ENCODE measurements at places on chromosomes 1 and 21.
A peak's percentile ranks its signal among the peaks of the same experiment; 100 is the strongest.

DNA sequence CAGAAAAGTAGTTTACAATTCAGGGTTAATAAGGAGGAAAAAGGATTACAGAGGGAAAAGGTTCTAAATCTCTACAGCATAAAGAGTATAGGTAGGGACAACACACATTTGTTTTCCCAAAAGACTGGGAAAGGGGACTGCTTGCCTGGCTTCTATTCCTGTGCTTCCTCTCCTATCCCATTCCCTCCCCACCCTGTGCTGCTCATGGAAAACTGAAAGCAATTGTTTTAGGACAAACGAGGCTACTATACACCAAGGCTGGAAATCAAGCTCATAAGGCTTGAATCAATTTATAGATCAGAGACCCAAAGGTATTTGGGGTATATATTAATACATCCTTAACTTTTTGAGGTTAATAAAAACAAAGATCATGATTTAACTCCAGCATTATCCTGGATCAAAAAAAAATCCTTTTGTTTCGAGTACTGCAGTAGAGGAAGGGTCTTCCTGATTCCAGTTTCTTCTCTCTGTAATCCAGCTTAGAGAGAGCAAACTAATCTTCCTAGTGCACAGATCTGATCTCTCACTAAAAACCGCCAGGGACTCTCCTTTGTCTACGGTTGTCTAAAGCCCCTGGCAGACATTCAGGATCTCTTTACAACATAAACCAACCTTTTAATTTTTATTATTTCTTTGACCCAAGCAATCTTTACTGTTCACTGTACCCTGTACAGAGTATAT is 37.4 kb upstream of the A3GALT2 start:
- no peak for DNase-seq
- no peaks in the 10 kb centered on the region for H3K36me3 ChIP-seq
- peaks cover 45% of the 10 kb centered on the region for H3K4me1 ChIP-seq
- no peaks in the 10 kb centered on the region for H3K27me3 ChIP-seq
- no peak overlapping the region for H3K27ac ChIP-seq

DNA sequence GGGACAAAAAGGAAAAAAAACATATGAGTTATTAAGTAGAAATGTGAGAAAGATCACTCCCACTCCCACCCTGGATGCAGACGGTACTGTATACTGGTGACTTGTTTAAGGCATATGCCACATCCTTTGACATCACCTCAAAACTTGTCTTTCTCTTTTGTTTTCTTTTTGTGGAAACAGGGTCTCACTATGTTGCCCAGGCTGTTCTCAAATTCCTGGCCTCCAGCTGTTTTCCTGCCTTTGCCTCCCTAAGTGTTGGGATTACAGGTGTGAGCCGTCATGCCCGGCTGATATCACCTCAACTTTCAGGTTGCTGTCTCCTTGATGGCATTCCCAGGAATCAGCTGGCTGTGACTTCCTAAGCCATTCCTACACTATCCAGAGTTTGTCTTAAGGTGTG is 18.4 kb upstream of the KHDRBS1 start:
- no peaks in the 10 kb centered on the region for H3K4me1 ChIP-seq
- no peaks in the 10 kb centered on the region for H3K27me3 ChIP-seq

DNA sequence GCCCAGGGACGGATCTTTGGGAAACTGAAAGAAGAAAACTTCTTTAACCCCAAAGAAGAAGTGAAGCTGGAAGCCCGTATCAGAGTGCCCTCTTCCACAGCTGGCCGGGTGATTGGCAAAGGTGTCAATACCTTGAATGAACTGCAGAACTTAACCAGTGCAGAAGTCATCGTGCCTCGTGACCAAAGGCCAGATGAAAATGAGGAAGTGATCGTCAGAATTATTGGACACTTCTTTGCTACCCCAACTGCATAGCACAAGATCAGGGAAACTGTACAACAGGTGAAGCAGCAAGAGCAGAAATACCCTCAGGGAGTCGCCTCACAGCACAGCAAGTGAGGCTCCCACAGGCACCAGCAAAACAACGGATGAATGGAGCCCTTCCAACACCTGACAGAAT is 114.0 kb downstream of the NBPF12 start:
- H3K4me3 ChIP-seq = no peak overlapping the region
- H3K27me3 ChIP-seq = no peaks in the 10 kb centered on the region
- no peaks in the 10 kb centered on the region for H3K4me1 ChIP-seq
- no peak for DNase-seq
- H3K27ac ChIP-seq = no peak overlapping the region

DNA sequence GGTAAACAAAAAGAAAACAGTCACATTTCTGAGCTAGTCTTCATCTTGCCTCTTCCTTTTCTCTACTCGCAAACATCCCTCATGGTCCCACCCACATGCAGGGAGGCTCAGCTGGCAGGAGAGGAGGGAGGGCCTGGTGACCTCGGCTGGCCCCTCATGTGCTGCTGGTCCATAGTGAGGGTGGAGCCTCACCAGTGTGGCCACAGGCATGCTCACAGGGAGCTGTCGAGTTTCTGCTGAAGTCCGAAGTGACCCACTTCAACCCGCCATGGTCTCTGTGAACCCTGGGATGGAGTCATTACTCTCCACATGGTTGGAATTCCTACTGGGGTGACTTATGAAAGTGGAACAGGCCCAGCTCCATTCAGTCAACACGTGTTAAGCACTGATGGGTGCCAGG is 253.4 kb downstream of the RHOU start:
- no peaks in the 10 kb centered on the region for H3K36me3 ChIP-seq
- H3K4me3 ChIP-seq = no peak overlapping the region
- no peak for DNase-seq
- H3K27ac ChIP-seq = no peak overlapping the region
- H3K27me3 ChIP-seq = no peaks in the 10 kb centered on the region

DNA sequence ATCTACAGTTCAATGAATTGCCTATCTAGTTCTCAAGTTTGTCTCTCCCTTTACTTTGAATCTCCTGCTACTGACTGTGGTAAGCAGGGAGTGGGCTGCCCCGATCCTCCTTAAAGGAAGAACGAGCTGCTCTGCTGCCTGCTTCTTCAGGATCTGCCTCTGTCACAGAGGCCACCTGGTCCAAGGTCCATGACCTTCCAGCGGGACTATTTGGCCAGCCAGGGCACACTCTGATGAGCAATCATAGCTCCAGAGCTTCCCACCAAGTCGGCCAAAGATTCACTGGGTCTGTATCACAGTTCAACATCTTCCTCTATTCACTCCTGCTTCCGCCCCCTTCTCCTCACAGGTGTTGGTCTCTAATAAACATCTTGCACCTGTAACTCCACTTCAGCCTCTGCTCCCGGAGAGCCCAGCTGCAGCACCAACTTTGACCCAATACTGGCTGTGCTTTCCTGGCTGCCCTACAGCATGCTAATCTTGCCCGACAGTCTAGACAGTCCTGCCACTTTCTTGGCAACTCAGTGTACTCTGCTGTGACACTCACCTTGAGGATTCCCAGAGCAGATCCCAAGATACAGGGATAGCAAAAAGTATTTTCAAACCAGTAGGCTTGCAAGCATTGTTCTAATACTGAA is 16.9 kb upstream of the MAP10 start:
- no peak overlapping the region for H3K4me3 ChIP-seq
- DNase-seq = no peak
- no peaks in the 10 kb centered on the region for H3K36me3 ChIP-seq

DNA sequence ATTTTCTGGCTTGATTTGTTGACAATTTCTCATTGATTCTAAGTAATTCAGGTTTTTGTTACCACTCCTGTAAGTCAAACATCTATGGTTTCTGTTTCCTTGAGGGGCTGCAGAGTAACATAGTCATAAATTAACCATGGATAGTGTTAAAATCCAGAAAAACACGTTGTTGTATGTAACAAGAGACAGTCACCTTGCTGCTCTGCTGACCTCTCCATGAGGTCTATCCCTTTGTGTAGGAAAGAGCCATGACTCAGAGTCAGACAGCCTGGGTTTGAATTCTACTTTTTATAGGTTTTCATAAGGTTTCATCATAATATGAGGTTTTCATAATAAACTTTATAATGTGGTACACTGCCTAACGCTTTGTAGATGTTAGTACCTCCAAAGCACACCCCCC is 27.6 kb upstream of the NBL1 start:
- H3K27me3 ChIP-seq = no peaks in the 10 kb centered on the region
- H3K4me1 ChIP-seq = peaks cover 9% of the 10 kb centered on the region
- no peak for DNase-seq
- peaks cover 8% of the 10 kb centered on the region for H3K36me3 ChIP-seq
- no peak overlapping the region for H3K4me3 ChIP-seq
- no peak overlapping the region for H3K27ac ChIP-seq

DNA sequence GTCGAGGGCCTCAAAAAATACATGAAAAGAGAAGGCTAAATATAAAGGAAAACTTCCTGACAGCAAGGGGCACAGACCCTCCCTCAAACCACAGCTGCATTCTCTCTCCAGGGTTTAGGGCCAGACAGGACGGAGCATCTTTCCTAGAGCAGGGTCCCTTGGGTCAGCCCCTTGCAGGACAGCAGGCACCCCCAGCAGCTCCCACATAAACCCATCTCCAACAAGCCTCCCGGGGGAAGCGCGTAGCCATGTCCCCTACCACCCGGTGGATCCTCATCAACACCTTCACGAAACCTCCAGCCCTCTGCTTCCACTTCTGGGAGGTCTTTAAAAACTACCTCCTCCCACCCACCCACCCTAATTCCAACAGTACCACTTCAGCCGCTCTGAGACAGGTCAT is 59.5 kb downstream of the CD46 start:
- no peak overlapping the region for H3K4me3 ChIP-seq
- no peak for DNase-seq
- H3K4me1 ChIP-seq = no peaks in the 10 kb centered on the region
- H3K36me3 ChIP-seq = peaks cover 98% of the 10 kb centered on the region
- H3K27ac ChIP-seq = no peak overlapping the region

- H3K4me3 ChIP-seq = no peak overlapping the region
- no peak overlapping the region for H3K27ac ChIP-seq
- H3K4me1 ChIP-seq = peaks cover 5% of the 10 kb centered on the region
- H3K36me3 ChIP-seq = peaks cover 5% of the 10 kb centered on the region
- peaks cover 59% of the 10 kb centered on the region for H3K27me3 ChIP-seq
These were observed 2.1 kb upstream of the ATXN7L2 start for GRCh38 chr1:109481646-109482045.

GRCh38 chr21:26490771-26491170 is 82.3 kb downstream of the CYYR1 start:
- no peak for DNase-seq
- no peak overlapping the region for H3K4me3 ChIP-seq
- no peaks in the 10 kb centered on the region for H3K36me3 ChIP-seq
- H3K27me3 ChIP-seq = no peaks in the 10 kb centered on the region

DNA sequence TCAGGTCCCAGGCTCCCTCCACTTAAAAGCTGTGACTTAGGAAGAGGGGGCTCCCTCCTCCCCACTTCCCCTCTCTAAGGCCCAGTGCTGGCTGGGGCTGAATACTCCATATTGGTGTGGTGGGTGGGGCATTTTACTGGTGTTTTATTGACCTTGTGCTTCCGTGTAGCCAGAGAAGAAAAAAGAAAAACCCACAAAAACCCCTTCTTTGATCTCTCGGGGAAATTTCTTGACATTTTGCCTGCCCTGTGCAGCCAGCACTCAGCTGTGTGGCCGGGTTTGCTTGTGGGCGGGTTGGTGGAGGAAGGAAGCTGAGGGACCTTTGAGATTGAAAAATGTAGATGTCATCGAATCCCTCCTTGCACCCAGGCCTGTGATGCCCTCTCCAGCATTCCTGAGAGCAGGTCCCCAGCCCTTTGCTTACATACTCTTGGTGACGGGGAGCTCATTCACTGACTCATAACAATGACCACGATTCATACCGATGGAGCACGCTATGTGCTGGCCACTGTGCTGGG is 24.8 kb downstream of the TNFRSF8 start:
- H3K27ac ChIP-seq = no peak overlapping the region
- no peaks in the 10 kb centered on the region for H3K27me3 ChIP-seq
- peaks cover 19% of the 10 kb centered on the region for H3K4me1 ChIP-seq
- H3K4me3 ChIP-seq = no peak overlapping the region

DNA sequence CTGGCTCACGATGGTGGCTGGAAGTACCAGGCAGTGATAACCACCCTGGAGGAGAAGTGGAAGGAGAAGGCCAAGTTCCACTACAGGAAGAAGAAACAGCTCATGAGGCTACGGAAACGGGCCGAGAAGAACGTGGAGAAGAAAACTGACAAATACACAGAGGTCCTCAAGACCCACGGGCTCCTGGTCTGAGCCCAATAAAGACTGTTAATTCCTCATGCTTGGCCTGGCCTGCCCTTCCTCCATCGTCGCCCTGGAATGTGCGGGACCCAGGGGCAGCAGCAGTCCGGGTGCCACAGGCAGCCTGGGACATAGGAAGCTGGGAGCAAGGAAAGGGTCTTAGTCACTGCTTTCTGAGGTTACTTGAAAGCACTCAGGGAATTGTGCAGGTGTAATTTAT is 10.8 kb downstream of the IL24 start:
- no peak for DNase-seq
- peaks cover 39% of the 10 kb centered on the region for H3K4me1 ChIP-seq
- H3K36me3 ChIP-seq = peaks cover 36% of the 10 kb centered on the region
- no peak overlapping the region for H3K4me3 ChIP-seq
- no peak overlapping the region for H3K27ac ChIP-seq
- peaks cover 22% of the 10 kb centered on the region for H3K27me3 ChIP-seq

- peak overlapping the region; percentile 32 for H3K27ac ChIP-seq
- no peak for DNase-seq
- H3K27me3 ChIP-seq = no peaks in the 10 kb centered on the region
- peaks cover 6% of the 10 kb centered on the region for H3K4me1 ChIP-seq
- no peaks in the 10 kb centered on the region for H3K36me3 ChIP-seq
- H3K4me3 ChIP-seq = no peak overlapping the region
These were observed 27.2 kb downstream of the IRF2BP2 start for GRCh38 chr1:234582681-234583301.

DNA sequence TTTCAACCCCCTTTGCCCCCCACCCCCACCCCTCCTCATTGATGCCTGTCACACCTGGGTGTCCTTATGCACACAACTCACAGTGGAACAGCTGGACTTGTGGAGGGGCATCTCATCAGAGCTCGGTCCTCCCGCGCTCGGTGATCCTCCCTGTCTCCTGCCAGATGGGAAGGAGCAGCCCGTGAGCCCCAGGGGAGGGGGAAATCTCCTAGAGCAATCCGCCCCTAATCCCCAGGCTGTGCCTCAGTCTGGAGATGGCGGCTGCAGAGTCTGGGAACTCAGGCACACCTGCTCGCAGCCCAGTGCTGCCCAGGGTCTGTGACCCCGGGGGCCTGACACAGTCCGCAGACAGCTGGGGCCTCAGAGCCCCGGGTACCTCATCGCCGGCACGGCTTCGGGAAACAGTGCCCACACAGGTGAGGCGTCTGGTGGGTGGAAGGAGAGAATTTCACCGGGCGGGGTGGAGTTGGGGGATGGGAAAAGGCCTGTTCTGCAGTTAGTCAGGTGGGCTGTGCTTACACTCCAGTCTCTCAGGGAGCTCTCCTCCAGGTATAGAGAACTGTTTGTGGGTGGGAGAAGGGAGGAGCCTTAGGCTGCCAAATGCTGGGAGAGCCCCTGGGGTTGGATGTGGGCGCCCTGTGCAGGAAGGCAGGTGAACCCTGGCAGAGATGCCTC is 29.3 kb downstream of the TMCC2 start:
- H3K36me3 ChIP-seq = no peaks in the 10 kb centered on the region
- no peak overlapping the region for H3K27ac ChIP-seq
- H3K4me3 ChIP-seq = no peak overlapping the region
- no peak for DNase-seq
- H3K27me3 ChIP-seq = peaks cover 44% of the 10 kb centered on the region

- H3K27me3 ChIP-seq = no peaks in the 10 kb centered on the region
- H3K4me3 ChIP-seq = no peak overlapping the region
- H3K27ac ChIP-seq = no peak overlapping the region
- H3K36me3 ChIP-seq = peaks cover 66% of the 10 kb centered on the region
- no peaks in the 10 kb centered on the region for H3K4me1 ChIP-seq
These were observed 24.2 kb upstream of the PEX19 start for GRCh38 chr1:160309185-160309557.

- no peak overlapping the region for H3K27ac ChIP-seq
- H3K36me3 ChIP-seq = peaks cover 23% of the 10 kb centered on the region
- no peaks in the 10 kb centered on the region for H3K27me3 ChIP-seq
- no peak overlapping the region for H3K4me3 ChIP-seq
- DNase-seq = no peak
These were observed 8.0 kb downstream of the SMIM12 start for GRCh38 chr1:34851431-34852105.
